ENCODE measurements at places on chromosomes 11 and 22.

GRCh38 chr11:72975778-72976521, 161.7 kb downstream of the ATG16L2 start:
- no peak for DNase-seq

DNA sequence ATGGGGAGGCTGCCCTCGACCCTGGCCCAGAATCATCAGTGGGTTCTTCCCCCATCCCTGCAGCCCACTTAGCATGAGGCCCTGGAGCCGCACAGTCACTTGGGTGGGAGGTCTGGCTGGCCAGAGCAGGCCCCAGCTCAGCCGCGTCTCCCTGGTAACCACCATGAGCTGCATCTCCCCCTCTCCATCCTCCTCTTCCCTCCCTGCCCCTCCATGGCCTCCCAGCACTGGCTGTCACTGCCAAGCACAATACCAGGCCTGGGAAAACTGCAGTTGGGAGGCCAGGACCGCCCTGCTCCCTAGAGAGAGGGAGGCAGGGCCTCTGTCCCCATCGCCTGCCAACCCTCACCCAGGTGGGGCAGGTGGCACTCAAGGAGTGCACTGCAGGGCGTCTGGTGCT, 8.0 kb downstream of the CSDC2 start:
- no peak for DNase-seq

- DNase-seq, result no peak
Measured at GRCh38 chr11:70183483-70184176, 19.5 kb upstream of the FADD start.

DNA sequence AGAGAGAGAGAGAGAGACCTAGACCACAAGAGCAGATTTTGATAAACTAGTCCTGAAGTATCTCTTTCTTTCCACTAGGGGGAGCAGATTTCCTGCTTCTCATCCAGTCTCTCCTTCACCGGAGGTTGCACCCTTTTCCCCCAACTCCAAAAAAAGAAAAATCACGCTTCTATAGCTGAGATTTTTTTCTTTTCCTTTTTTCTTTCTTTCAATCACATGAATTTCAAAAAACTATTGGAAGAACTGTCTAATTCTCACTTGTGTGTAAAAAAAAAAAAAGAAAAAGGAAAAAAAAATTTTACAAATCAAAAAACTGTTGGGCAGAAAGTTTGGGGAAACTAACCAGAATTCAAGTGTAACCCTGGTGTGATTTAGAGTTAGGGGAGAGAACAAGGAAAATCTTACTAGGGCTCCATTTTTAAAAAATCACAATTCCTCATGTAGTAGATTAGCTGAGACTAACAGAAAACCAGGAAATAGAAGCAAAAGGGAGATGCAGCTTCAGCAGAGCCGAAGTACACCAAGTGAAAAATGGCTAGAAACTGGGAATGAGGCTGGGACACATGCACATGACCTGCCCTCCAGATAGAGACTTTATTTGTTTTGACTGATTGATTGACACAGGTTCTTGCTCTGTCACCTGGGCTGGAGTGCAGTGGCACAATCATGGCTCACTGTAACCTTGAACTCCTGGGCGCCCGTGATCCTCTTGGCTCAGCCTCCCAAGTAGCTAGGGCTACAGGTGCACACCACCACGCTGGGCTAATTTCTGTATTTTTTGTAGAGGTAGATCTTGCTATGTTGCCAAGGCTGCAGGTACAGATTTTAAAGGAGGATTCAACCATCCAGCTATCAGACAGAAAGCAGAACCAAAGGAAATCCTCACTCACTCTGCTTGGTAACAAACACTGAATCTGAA, 27.1 kb downstream of the SDHD start:
- DNase-seq, result no peak

- DNase-seq, result no peak
Measured at GRCh38 chr11:61076506-61077304, 25.6 kb upstream of the CD5 start.

DNA sequence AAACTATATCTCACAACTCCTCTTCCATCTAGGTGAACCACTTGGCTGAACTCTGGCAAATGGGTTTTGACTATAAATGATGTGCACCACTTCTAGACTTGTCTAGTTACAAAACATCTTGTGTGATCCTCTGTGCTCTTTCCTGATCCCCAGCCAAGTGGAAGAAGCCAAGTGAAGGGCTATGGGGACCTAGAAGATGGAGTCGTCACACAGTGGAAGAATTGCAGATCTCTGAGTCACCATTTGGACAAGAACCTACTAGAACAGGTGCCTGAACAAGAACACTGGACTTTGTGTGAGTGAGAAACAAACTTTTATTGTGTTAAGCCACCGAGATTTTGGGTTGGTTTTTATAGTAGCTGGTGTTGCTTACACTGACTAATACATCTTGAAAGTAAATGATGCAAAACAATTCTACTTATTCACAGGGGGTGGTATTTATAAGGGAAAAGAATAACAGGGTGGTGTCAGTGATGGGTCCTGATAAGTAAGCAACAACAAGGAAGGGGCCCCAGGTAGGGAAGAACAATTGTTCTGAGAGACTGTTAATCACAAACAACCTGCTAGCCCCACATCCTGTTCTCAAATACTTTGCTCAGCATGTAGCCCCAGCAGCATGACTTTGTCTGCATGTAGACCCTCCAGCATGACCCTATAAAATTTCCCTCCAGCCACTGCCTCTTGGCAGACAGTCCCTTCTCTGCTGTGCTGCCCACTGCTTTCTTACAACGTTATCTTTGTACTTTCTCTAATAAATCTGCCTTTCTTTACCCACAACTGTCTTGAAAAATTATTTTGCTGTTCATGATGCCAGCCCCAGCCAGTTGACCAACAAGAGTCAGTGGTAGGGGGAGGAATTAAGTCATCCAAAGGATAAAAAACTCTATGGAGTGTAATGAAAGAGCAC, 280.7 kb upstream of the PLET1 start:
- DNase-seq, result no peak

Measured in vagina (tissue), 2 donors.